ENCODE measurements at places on chromosomes 12 and 14.

DNA sequence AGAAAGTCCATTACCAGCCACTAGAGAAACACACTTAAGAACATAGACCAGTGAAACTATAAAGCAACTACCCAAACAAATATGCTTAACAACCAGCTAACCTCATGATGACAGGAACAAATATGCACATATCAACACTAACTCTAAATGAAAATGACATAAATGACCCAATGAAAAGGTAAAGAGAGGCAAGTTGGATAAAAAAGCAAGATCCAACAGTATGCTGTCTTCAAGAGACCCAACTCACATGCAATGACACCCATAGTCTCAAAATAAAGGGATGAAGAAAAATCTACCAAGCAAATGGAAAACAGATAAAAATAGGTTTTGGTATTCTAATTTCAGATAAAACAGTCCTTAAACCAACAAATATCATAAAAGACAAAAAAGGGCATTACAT, 77.8 kb downstream of the TMTC3 start:
- DNase-seq, result no peak

DNA sequence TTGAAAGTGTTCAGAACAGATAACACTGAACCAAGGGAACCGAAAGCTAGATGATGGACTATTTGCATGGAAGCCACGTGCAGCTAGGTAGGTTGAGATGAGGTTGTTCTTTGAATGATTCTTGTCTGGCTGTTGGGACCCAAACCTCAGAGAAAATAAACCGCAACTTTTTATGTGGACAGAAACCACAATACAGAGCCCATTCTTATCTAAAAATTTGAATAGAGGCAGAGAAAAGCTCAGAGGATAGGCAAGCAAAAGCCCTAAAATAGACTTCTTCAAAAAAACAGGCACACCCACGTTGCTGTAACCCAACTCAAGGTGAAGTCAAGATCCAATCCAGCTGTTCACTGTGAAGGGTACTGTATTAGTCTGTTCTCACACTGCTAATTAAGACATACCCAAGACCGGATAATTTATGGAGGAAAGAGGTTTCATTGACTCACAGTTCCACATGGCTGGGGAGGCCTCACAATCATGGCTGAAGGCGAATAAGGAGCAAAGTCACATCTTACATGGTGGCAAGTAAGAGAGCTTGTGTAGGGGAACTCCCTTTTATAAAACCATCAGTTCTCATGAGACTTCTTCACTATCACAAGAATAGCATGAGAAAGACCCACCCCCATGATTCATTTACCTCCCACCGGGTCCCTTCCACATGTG, 353.8 kb downstream of the AACS start:
- no peak for DNase-seq

- DNase-seq, result no peak
Measured at GRCh38 chr14:51474854-51475253, 176.9 kb upstream of the FRMD6 start.

- DNase-seq, result no peak
Measured at GRCh38 chr14:68040633-68041369, 221.2 kb downstream of the RAD51B start.

DNA sequence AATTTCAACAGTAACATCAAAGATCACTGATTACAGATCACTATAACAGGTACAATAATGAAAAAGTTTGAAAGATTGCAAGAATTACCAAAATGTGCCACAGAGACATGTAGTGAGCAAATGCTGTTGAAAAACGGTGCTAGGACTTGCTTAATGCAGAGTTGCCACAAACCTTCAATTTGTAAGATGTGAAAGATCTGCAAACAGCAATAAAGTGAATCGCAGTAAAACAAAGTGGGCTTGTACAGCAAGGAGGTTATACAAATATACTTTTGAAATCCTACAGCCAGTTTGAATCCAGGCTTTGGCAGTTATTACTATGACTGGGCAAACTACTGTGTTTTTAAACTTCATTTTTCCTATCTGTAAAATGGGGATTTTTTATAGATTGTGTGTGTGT, 1.0 kb upstream of the PLEKHA5 start:
- DNase-seq, result no peak

DNA sequence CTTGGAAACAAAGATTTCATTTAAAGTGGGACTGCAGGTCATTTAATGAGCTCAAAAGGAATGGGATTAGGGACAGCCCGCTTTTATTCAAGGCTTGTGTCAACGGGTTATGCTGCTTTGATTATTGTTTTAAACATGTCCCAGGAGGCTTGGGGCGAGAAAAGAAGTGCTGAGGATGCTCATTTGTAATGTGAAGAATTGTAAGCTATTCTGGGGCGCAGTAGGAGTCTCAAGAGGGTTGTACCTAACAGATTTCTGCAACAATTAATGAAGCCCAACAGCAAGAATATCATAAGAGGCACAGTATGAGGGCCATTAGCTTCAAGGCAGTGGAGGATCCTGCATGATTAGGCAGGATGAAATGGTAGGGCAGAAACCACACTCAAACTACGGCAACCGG, 122.5 kb downstream of the KTN1 start:
- no peak for DNase-seq

DNA sequence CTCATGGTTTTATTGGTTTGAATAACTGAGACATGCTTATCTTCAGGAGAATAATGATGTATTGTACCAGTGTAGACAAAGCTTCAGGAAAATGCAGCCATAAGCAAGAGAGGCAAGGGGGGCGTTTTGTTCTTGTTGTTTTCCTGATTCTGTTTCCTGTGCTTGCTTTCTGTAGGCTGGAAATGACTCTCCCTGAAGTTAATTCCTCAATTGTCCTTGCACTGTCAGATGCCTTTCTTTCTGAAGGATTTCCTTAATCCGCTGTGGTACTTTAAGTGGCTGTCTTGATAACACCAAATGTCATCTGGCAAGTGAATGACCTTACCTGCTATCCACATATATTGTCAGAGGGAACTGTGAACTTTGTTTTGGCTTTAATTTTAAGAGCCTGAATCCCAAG, 220.0 kb downstream of the NEDD1 start:
- no peak for DNase-seq

DNA sequence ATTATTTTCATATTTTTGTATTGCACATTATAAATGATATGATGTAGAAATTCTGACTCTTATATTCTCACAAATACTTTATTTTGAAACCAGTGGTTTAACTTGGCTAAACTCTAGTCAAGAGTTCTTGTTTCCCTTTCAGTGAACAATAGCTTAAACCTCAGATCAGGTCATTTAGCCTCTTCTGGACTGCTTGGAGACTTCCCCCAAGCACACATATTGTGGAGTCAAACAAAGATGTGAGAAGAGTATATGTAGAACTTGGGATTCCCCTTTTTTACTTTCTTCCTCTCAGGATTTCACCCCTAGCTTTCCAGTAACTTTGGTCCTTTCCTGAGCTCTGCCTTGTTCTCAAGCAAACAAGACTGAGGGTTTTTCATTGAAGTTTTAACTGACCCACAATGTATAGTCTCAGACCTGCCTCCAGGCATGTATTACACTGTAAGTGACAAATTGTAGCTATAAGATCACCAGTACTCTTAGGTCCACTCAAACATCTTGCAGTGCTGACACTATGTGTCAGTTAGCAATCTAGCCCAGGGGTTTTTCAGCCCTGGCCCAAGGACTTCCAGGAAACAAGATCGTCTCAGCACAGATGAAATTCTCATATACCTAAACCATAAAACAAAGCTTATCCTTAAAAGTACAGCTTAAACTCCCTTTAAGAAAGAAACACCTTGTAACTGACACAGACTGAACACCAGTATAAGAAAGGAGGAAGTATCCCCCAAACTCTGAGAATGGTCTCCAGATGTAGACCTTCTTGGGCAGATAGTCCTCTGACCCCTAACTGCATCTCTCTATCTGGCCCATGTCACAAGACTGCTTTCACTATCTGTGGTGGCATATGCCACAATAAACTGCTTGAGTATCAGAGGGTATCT, 98.6 kb downstream of the SLC6A15 start:
- DNase-seq, result no peak

- no peak for DNase-seq
Measured at GRCh38 chr14:100084591-100084990, 19.4 kb downstream of the EVL start.

GRCh38 chr12:39503439-39503838, 60.5 kb upstream of the KIF21A start:
- no peak for DNase-seq

DNA sequence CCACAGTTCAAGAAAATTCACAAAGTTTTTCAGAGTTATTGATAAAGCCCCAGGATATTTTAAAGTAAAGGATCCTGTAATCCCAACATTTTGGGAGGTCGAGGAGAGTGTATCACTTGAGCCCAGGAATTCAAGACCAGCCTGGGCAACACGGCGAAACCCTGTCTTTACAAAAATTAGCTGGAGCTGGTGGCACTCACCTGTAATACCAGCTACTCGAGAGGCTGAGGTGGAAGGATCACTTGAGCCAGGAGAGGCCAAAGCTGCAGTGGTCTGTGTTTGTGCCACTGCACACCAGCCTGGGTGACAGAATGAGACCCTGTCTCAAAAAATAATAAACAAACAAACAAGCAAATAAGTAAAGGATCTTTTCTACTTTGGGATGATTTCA, 39.5 kb upstream of the LRRK2 start:
- DNase-seq, result no peak

DNA sequence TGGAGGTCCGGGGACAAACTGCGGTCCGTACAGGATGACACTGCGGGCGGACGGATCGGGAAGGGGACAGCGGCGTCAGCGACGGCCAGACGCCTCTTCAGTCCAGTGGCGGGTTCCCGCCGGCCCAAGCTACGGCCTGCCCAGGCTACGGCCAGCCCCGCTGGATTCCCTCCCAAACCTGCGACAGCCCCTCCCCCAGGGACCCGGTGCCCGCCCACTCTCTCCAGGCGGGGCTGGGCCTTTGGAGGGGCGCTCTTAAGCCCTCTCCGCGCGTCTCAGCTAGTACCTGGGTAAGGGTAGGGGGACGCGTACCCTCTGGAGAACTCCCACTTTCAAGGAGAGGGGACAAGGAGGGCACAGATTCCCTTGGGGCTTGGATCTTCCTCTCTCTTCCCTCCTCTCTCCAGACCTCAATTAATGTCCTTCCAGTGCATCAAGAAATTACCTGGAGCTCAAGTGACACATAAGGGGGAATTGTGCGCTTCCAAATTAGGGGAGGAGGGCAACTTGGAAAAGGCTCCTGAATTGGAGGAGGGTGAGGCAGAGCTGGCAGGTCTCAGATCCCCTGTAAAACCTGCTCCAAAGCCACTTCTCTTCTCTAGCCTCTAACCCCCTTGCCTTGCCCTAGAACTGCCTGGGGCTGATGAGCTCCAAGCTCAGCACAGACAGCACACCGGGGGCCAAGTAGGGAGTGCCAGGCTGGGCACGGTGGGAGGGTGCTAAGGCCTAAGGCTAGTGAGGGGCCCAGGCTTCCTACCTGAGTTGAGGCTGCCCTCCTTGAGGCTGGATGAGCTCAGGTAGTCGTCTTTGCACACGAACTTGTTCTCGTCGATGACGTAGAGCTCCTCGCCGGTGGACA, 3.1 kb downstream of the LHX5 start:
- DNase-seq, result no peak

DNA sequence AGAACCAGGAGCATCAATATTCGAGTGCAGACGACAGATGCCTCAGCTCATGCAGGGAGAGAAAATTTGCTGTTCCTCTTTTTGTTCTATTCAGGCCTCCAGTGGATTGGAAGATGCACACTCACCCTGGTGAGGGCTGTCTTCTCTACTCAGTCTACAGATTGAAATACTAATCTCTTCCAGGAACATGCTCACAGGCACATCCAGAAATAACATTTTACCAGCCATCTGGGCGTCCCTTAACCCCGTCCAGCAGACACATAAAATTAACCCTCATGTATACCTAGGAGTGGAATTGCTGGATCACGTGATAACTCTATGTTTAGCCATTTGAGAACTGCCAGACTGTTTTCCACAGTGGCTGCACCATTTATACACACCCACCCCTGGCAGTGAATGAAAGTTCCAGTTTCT, 4.5 kb upstream of the OAS2 start:
- DNase-seq, result no peak

- no peak for DNase-seq
Measured at GRCh38 chr12:3523058-3523457, 32.1 kb downstream of the PRMT8 start.

DNA sequence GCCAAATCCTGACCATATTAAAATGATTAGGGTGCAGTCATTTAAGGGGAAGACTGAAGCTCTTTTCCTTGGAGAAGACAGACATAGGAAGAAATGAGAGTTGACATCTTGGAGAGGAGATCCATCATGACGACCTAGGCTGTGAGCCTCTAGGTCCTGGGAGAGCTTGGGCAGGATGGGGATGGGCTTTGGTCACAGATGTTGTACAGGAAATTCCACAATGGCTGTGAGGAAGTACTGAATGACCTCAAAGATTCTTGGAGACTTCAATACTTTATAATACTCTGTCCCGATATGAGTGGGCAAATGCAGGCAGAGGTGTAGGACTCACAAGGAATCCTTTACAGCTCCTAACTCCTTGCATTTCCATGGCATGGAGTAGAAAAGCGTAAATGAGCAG, 204.9 kb upstream of the FRMD6 start:
- DNase-seq, result no peak

DNA sequence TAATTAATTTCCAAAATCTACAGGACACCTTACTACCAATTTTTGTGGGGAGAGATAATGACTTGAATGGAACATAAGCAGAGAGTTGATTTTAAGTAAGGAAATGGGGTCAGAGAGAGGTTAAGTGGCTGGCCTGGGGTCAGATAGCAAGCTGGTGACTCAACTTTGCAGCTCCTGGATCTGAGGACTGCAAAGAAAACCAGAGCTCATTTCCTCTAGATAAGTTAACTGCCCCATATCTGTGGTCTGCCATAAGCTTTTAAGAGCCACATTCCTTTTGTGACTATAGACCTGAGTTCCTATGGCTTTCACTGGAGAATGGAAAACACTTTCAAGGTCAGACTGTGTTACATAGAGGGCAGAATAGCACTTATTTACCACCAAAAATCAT, 201.2 kb upstream of the PRICKLE1 start:
- DNase-seq, result no peak

DNA sequence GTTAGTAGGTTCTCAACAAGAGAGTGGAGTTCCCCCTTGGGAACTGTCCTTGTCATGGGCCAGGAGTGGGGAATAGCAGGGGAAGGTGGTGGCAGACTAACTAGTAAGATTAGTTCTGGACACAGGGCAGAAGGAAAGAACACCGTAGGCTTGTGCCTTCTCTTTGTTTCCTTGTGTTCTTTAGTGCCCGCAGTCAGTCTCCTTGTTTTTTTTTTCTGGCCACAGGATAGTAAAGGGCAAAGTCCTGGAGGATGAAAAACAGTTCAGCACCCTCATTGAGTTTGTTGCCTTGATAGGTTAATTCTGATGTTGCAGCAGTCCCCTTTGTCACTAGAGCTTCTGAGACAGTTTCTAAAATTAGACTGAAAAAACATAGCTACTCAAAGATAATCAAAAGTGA, 8.4 kb downstream of the PEX5 start:
- DNase-seq, result no peak

DNA sequence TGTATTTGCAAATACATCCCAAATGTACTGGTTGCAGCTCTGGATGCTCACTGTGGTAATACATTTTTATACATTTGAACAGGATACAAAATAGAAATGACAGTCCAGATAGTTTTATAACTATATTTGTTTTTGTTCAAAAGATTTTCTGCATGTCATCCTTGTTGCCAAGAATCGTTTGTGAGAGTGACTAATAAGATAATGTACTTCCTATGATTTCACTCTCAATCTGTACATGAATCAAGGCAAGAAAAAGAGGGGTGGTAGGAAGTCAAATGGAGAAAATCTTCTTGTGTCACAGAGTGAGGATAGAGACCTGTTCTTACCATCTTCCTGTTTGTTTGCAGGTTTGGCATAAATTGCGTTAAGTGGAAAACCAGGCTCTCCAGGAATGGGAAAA, 13.9 kb downstream of the ARPC3 start:
- DNase-seq, result no peak

- no peak for DNase-seq
Measured at GRCh38 chr12:62873826-62874448, 61.0 kb downstream of the PPM1H start.
